T-helper 1 cell (primary cell): ENCODE measurements at places on chromosomes 4 and X.

DNA sequence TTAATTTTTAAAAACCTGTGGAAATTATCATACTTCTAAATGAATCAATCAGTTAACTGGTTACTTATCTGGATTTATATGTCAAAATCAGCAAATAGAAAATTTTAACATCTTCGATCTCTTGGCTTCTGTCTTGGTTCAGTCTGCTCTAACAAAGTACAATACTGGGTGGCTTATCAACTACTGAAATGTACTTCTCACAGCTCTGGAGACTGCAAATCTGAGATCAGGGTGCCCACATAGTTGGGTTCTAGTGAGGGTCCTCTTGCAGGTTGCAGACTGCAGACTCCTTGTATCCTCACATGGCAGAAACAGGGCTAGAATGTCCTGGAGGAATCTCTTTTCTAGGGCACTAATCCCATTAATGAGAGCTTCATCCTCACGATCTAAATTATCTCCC lies 1851.6 kb upstream of the TENM3 start:
- DNase-seq, result no peak

DNA sequence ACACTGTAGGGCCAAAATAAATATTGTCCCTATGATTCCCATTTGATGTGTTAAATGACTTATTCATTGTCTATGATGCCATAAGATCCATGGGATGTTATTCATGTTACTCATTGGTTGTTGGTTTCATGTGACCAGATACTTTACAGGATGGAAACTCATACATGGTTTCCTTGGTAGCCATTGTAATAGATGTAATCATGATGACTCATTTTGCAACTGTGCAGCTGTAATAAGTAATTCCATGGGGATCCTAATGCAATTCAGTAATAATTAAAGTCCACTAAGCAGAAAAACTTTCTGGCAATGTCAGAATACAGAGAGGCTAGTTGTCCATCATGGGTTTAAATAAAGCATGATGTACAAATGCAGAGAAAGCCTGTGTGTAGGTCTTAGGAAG lies 389.7 kb upstream of the NR3C2 start:
- no peak for DNase-seq

DNA sequence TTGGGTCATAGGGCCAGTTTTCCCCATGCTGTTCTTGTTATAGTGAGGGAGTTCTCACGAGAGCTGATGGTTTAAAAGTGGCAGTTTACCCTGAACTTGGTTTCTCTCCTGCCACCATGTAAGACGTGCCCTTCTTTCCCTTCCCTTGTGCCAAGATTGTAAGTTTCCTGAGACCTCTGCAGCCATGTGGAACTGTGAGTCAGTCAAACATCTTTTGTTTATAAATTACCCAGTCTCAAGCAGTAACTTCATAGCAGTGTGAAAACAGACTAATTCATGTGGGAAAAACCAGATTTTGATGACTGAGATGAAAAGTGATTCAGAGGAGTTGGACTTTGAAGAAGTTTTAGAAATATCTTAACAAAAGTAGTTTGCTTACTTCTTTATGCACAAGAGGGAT lies 101.4 kb downstream of the ARHGAP10 start:
- DNase-seq, result no peak

GRCh38 chrX:9855561-9856283 lies 69.5 kb downstream of the SHROOM2 start:
- no peak for DNase-seq

GRCh38 chrX:9566150-9566621 lies 101.3 kb downstream of the TBL1X start:
- DNase-seq, result no peak

GRCh38 chrX:113529426-113530013 lies 688.9 kb upstream of the AMOT start:
- DNase-seq, result no peak
